ENCODE measurements at places on chromosomes 2 and 18. TPM values are rescaled to one million over a fixed set of nuclear protein-coding genes. Genes with fewer than 3 reads are reported as not detected.
A peak's percentile ranks its signal among the peaks of the same experiment; 100 is the strongest.

DNA sequence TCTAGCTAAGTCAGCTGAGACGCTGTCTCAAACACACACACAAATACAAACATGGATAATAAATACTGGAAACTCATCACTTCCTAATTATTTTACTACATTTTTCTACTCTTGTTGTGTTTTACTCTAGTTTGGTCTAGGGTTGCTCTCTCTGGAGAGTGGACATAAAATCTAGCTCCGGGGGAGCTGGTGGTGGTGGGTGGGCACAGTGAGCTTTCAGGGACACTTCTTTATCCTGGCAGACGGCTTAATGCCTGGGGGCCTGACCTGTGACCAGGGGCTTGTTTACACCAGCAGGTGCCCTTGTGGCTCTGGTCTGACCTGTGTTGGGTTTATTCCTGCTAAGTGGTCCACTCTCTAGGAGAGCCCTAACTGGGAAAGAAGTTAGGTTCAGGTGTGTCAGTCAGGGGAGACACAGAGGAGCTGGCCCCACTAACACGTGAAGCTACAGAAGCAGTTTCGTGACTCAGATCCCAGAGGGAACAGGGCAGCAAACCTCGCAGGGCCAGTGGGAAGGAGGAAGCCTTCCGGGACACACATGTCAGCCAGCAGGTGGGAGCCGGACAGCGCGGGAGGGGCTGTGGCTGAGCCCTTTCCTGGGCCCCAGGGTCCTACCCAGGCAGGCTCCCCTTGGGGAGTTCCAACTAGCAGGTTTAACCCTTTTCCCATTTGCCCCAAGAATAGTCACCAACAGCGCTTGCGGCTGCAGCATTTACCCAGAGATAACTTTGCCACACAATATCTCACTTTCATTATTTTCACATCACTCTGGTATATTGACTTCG, 22.5 kb upstream of the BOK start:
- H3K27me3 ChIP-seq, result peaks cover 37% of the 10 kb centered on the region
- H3K4me3 ChIP-seq, result no peak overlapping the region
- H3K36me3 ChIP-seq, result no peaks in the 10 kb centered on the region
- DNase-seq, result no peak

- peaks cover 5% of the 10 kb centered on the region for H3K27me3 ChIP-seq
- no peak overlapping the region for H3K4me3 ChIP-seq
- peak overlapping the region; percentile 23 for H3K27ac ChIP-seq
- peaks cover 15% of the 10 kb centered on the region for H3K4me1 ChIP-seq
These were observed 90.3 kb upstream of the BCL2L11 start for GRCh38 chr2:111030260-111030891.

Gene SGPP2
- total RNA-seq, result 19.8 TPM

Gene FIGLA
- not detected for total RNA-seq

Gene PROM2
- total RNA-seq, result 14.2 TPM

DNA sequence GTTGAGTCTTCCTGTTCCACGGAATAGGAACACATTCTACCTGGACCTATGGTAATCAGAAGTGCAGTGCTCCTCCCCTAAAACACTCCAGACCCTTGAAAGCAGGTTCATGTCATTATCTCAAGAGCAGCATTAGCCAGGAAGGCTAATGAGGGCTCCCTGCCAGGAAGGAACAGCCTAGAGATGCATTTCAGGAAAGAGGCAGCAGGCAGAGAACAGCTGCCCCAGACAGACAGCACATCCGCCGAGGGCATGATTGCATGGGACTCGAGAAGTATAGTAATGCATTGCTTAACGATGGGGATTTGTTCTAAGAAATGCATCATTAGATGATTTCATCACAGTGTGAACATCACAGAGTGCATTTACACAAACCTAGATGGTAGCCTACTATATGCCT, 171.5 kb downstream of the ALK start:
- H3K27me3 ChIP-seq, result no peaks in the 10 kb centered on the region
- DNase-seq, result no peak
- no peaks in the 10 kb centered on the region for H3K36me3 ChIP-seq
- no peak overlapping the region for H3K4me3 ChIP-seq
- peaks cover 14% of the 10 kb centered on the region for H3K4me1 ChIP-seq
- no peak overlapping the region for H3K27ac ChIP-seq

- no peak overlapping the region for H3K27ac ChIP-seq
- H3K36me3 ChIP-seq, result no peaks in the 10 kb centered on the region
- H3K4me3 ChIP-seq, result no peak overlapping the region
- H3K27me3 ChIP-seq, result no peaks in the 10 kb centered on the region
- H3K4me1 ChIP-seq, result no peaks in the 10 kb centered on the region
These were observed 797.2 kb downstream of the SATB2 start for GRCh38 chr2:198660501-198660900.

- DNase-seq, result no peak
- no peak overlapping the region for H3K4me3 ChIP-seq
- H3K4me1 ChIP-seq, result peaks cover 1% of the 10 kb centered on the region
- peaks cover 3% of the 10 kb centered on the region for H3K27me3 ChIP-seq
- H3K27ac ChIP-seq, result no peak overlapping the region
- H3K36me3 ChIP-seq, result no peaks in the 10 kb centered on the region
These were observed 134.5 kb upstream of the TNP1 start for GRCh38 chr2:216994353-216994854.

- peaks cover 31% of the 10 kb centered on the region for H3K4me1 ChIP-seq
- H3K36me3 ChIP-seq, result no peaks in the 10 kb centered on the region
- peak within 1 kb of the TSS; percentile 83 for H3K4me3 ChIP-seq
- peaks cover 53% of the 10 kb centered on the region for H3K27me3 ChIP-seq
- peak within 1 kb of the TSS; percentile 65 for H3K27ac ChIP-seq
- DNase-seq, result peak; percentile 46
These were observed at the start of gene NXPH2 for GRCh38 chr2:138779781-138780445. TSS of gene NXPH2 (minus strand) at chr2:138780390. CDS start at chr2:138780241, 149 bp downstream.

- H3K27ac ChIP-seq, result no peak overlapping the region
- H3K36me3 ChIP-seq, result no peaks in the 10 kb centered on the region
- H3K4me3 ChIP-seq, result no peak overlapping the region
- H3K27me3 ChIP-seq, result peaks cover 19% of the 10 kb centered on the region
These were observed 47.2 kb downstream of the PLEK start for GRCh38 chr2:68412127-68412819.

Gene TMEFF2
- total RNA-seq, result 2.0 TPM

GRCh38 chr18:38557006-38557405, 991.4 kb upstream of the CELF4 start:
- H3K36me3 ChIP-seq, result no peaks in the 10 kb centered on the region
- peaks cover 9% of the 10 kb centered on the region for H3K27me3 ChIP-seq
- H3K4me1 ChIP-seq, result no peaks in the 10 kb centered on the region
- no peak overlapping the region for H3K4me3 ChIP-seq

DNA sequence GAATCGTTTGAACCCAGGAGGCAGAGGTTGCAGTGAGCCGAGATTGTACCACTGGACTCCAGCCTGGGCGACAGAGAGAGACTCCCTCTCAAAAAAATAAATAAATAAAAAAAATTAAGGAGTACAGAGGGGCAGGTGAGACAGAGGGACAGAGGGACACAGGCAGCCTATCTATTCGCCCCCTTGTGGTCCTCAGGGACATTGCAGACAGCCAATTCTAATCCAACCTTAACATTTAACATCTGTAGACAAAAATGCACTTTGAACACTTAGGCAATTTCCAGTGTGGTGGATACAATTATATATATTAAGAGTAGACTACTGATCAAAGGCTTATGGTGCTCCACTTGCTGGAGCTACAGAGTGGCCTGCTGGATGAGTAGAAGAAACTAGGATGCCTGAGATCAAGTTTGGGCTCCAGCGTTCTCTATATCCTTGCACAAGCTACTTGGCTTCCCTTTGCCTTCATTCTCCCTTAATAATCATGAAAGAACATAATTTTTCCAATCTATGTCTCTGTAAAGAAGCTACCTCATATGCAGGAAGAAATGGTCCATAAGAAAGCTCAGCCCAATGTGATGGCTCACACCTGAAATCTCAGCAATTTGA, 8.2 kb upstream of the SMARCAL1 start:
- H3K27me3 ChIP-seq, result peaks cover 11% of the 10 kb centered on the region
- no peak overlapping the region for H3K27ac ChIP-seq
- peaks cover 1% of the 10 kb centered on the region for H3K4me1 ChIP-seq
- H3K4me3 ChIP-seq, result no peak overlapping the region

DNA sequence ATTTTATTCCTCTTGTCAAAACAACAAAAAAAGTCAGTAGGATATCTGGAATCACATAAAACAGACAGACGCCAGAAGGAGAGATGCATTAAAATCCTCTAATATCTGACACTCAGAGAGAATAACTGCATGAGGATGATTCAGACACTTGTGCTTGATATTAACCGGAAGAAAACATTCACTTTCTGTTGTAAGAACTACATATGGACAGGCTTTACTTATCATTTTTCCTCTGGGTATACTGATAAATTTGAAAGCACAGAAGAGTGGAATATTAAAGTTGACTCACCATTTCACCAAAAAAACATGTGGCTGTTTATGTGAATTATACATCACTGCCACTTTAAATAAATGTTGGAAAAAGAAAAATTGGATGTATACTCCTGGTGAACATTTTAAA, 589.1 kb upstream of the CDH2 start:
- no peak for DNase-seq
- no peaks in the 10 kb centered on the region for H3K27me3 ChIP-seq
- no peaks in the 10 kb centered on the region for H3K36me3 ChIP-seq
- H3K4me1 ChIP-seq, result peaks cover 33% of the 10 kb centered on the region
- no peak overlapping the region for H3K27ac ChIP-seq

DNA sequence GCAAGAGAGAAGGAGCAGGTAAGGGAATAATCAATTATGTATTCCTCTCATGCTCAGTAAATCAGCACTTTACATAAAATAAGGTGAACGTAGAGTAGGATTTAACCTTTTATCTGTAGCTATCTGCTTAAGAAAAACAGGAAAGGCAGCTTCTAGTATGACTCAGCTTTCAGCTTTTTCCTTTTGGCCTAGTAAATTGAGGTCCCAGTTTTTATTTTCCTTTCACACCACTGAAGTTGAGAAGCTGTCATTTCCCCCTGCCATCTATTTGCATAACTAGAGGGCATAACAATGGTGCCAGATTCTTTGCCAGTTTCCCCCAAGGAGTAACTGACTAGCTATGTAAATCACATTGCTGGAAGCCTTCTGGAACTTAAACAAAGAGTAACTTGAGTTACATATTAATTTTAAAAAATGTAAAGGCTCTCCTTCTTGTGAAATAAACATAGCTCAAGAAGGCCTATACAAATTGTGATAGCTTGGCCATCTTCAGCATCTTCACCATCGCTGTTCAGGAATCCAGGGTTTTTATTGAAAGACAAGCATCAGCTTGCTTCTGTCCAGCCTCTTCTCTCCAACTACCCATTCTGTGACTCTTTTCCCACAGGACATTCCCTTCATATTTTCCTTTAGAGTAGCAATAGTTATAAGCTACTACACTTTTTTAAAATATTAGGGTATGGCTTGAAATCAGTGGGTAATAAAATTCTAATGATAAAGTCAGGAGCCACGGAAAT, 97.0 kb downstream of the KYNU start:
- no peak for DNase-seq
- peaks cover 8% of the 10 kb centered on the region for H3K4me1 ChIP-seq
- H3K27ac ChIP-seq, result no peak overlapping the region

GRCh38 chr18:75269696-75270095, 59.1 kb downstream of the TSHZ1 start:
- H3K27ac ChIP-seq, result no peak overlapping the region
- no peaks in the 10 kb centered on the region for H3K36me3 ChIP-seq
- no peak for DNase-seq
- no peaks in the 10 kb centered on the region for H3K27me3 ChIP-seq
- peaks cover 3% of the 10 kb centered on the region for H3K4me1 ChIP-seq
- no peak overlapping the region for H3K4me3 ChIP-seq

DNA sequence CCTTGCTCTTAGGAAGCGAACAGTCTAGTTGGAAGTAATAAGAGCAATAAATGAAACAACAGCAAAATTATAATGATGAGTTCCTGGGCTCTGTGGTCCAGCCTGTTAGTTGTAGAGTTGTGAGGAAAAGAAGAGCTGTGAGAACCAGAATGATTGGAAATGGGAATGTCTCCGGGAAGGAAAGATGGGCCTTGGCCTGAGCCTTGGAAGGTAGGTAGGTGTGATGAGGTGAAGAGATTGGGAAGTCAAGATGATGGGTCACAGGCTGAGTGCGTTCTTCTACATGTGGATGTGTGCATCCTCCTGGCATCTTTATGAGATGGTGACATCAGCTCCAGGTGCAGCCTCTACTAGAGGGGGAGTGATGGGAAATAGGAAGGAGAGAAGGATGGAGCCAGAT, 115.2 kb upstream of the EML6 start:
- DNase-seq, result no peak
- peaks cover 50% of the 10 kb centered on the region for H3K4me1 ChIP-seq
- no peak overlapping the region for H3K4me3 ChIP-seq
- H3K36me3 ChIP-seq, result peaks cover 18% of the 10 kb centered on the region
- H3K27ac ChIP-seq, result no peak overlapping the region

Gene EPHA4
- 40.3 TPM for total RNA-seq

GRCh38 chr2:205540036-205540435, 142.3 kb upstream of the NRP2 start:
- H3K4me3 ChIP-seq, result no peak overlapping the region
- no peaks in the 10 kb centered on the region for H3K27me3 ChIP-seq
- no peak overlapping the region for H3K27ac ChIP-seq
- DNase-seq, result no peak
- no peaks in the 10 kb centered on the region for H3K36me3 ChIP-seq

DNA sequence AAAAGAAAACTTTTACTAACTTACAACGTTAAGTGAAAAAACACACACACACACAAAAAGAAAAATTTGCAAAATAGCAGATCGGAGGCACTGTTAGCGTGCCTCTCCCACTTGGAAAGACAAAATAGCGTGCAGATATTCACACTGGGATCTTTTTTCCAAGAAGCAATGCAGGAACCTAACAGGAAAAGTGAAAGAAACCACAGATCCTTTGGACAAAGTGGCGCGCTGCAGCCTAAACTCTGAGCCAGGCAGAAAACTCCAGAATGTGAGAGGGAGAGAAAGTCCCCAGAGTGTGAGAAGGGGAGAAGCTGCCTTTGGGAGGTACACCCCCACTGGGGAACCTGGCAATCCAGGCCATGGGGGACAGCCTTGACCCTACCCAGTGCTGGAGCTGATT, 70.7 kb upstream of the SERPINE2 start:
- peaks cover 3% of the 10 kb centered on the region for H3K27me3 ChIP-seq
- H3K4me3 ChIP-seq, result no peak overlapping the region
- no peak for DNase-seq
- no peaks in the 10 kb centered on the region for H3K36me3 ChIP-seq
- H3K4me1 ChIP-seq, result no peaks in the 10 kb centered on the region
- H3K27ac ChIP-seq, result no peak overlapping the region

DNA sequence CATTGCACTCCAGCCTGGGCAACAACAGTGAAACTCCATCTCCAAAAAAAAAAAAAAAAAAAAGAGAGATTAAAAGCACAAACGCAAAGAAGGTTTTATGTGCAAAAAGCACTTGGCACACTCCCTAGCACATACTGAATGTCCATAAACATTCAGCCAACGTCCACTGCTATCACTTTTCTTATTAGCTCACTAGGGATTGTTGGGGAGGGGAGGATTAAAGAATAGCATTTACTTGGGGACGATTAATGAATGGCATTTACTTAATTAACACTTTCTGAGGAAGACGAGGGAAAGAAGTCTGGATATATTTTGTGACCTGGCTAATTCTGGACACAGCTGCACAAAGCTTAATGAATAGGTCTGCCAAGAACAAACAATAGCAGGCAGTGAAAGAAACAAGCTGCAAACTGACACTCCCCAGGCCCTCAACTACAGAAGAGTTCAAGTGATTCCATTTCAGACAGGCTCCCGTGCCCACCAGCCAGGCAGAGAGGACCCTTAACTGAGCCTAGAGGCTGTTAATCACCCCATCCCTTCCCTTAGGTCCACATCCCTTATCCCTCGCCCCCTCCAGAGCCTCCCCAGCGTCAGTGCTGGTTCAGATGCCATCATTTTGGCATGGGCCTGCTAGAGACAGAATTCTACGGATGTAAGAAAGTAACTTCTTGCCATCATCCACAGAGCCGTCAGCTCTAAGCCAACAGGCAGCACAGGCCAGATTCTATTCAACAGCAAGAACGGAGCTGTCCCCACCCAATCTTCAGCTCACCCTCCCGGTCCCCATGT, 7.4 kb downstream of the CYB5A start:
- H3K4me3 ChIP-seq, result peak overlapping the region; percentile 60
- no peak for DNase-seq
- peak overlapping the region; percentile 96 for H3K27ac ChIP-seq
- H3K4me1 ChIP-seq, result peaks cover 77% of the 10 kb centered on the region

Data from progenitor cell of endocrine pancreas (in vitro differentiated cells).